Left lobe of liver (tissue), 2 donors: ENCODE measurements at places on chromosomes 2 and 18. TPM values are rescaled to one million over a fixed set of nuclear protein-coding genes. Genes with fewer than 3 reads are reported as not detected.

Gene USP34
- total RNA-seq, result 37.0 TPM

Gene RAB6C
- total RNA-seq, result not detected

DNA sequence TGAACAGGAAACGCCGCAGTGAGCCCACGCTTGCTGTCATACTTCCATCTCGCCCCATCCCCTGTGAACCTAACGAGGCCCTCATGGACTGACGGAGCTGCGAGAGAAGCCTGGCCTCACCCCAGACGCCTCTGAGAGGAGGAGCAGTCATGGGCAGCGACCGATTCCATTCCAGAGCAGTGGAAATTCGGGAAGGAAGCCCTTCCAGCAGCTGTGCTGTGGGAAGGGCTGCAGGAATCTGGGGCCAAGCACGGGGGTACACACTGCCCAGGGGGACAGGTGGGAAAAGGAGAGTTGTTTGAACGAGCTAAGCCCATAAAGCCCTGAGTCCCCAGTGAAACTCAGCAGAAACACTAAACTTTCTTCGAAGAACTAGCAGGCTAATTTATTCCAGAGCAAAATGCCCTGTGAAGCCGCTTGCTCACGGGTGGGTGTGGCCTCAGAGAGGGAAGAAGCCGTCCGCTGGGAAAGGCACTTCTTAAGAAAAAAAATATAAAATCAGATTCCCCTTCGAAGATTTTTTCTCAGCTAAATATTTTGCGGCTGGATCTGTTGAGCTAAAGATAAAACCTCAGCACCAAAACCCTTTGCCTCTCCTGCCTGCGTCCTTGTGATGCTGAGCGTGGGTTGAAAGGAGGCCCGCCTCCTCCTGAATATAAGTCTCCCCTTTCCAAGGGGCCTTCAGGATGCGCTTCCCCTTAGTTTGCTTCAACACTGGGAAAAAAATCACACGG is 38.2 kb downstream of the ANKMY1 start:
- DNase-seq, result peak; percentile 35

Gene SH2D6
- 3.1 TPM for total RNA-seq

DNA sequence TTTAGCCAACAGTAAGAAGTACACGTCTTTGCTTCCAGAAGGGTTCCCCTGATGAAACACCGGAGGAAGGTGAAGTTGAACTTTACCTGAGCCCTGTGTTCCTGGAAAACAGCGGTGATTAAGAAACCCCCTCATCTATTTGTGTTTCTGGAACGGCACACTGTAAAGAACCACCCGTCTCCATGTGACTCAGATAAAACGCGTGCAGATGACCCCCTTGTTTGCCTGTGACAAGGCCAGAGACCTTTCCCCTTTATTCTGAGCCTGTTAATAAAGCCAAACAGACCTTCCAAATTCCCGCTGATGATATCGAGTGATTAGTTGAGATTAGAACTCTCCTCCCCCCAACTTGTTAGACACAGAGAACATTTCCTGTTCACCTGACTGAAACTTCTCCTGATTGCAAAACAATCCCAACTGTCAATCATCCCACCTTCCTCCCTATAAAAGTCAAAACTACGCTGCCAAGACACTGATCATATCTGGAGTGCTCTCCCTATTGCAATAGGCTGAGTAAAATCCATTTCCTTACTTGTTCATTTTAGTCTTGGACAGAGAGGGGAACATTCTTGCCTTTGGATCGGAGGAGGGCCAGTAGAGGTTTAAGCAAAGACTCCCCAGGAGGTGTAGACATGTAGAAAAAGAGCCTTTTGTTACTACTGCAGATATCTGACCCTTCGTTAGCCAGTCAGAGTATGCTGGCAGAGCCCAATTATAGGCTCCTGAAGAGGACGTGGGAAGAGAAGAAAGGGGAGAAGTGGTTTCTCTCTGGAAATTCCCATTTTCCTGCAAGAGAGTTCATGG is 914 bp upstream of the IWS1 start:
- DNase-seq, result no peak

Gene ST6GAL2
- 0.81 TPM for total RNA-seq

- DNase-seq, result no peak
These were observed 1201.0 kb downstream of the LRP1B start for GRCh38 chr2:140929849-140930248.

DNA sequence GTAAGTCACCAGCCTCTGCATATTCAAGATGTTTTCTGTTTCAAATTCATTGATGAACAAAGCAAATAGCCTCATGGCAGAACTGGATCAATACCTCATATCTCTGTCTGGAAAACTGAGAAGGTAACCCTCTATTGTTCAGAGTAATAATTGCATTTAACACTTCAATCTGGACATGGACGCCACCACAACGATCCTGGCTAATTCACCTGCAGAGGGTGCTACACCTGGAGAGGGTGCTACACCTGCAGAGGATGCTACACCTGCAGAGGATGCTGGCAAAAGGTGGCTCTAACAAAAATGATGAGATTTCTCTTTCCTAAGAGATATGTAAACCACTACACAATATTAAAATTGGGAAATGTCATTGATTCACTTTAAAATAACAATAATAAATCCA is 183.1 kb upstream of the HNRNPA3 start:
- DNase-seq, result no peak

Gene OXER1
- total RNA-seq, result 29.7 TPM

- DNase-seq, result no peak
These were observed 126.3 kb downstream of the ALPK2 start for GRCh38 chr18:58502628-58503027.

GRCh38 chr2:108589781-108590180 is 55.5 kb downstream of the LIMS1 start:
- DNase-seq, result no peak

Gene DSG1
- total RNA-seq, result 2.5 TPM

DNA sequence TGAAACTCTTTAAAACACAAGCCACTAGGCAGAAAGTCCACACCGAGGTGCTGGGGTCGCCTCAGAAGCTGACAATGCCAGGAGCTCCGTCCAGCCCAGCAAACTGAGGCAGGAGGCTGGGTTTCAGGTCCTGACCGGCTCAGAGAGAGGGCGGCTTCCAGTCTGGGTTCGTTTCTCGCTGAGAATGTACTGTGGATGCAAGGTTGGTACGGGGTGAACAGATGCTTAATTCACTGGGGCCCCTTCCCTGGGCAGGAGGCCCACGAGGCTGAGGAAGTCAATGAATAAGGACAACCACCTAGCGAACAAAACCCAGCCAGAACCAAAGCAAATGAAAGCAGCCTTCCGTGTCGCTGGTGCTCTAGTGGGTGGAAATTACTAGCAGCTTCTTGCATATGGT is 142.0 kb downstream of the RTP5 start:
- DNase-seq, result peak; percentile 38

Gene SERPINB11
- not detected for total RNA-seq

DNA sequence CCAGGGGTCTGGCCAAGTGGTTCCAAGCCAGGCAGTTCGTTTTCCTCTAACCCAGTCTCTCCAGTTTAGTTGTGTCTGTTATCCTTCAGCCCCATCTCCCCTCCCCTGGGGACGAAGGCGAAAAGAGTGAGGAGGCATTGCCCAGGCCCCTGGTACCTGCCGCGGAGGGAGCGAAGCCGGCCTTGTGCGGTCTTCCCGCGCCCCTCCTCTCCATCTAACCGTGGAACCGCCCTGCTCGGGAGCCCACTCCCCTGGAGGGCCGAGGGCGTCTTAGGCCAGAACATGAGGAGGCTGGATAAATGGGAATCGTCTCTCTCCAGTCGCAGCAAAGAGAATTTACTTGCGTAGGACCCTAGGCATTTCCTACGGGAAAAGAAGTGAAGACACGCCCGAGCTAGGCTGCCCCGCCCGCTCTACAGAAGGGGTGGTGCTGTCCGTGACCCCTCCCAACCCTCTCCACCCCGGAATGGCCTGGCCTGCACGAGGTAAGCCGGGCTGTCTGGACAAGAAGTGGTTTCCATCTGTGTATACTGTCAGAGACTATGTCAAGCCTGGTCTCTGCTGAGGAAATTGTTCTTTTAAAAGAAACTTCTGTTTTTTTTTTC is 156.2 kb downstream of the MIB1 start:
- no peak for DNase-seq

GRCh38 chr2:130749641-130750040 is 5.7 kb upstream of the AMER3 start:
- DNase-seq, result no peak

GRCh38 chr2:61733563-61733962 is 120.3 kb downstream of the FAM161A start:
- no peak for DNase-seq

GRCh38 chr2:232287316-232287715 is 91.2 kb upstream of the ALPP start:
- no peak for DNase-seq

Gene RAD51AP2
- 0.30 TPM for total RNA-seq

- no peak for DNase-seq
These were observed 157.1 kb downstream of the TRABD2A start for GRCh38 chr2:84723831-84724230.

DNA sequence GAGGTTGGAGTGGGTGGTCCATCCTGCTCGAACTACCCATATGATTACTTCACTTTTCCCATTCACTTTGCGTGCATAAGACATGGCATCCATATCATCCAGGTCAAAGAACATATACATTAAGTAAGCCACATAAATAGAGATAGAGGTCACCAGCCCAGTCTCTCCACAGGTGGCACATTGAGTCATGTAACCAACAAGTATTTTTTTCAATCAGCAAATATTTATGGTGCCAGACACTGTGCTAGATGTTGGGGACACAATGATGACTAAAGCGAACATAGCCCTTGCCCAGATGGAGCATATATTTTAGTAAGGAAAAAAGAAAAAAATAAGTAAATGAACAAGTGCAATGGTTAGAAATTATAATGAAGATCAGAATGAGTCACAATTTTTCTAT is 83.6 kb upstream of the LCLAT1 start:
- no peak for DNase-seq

DNA sequence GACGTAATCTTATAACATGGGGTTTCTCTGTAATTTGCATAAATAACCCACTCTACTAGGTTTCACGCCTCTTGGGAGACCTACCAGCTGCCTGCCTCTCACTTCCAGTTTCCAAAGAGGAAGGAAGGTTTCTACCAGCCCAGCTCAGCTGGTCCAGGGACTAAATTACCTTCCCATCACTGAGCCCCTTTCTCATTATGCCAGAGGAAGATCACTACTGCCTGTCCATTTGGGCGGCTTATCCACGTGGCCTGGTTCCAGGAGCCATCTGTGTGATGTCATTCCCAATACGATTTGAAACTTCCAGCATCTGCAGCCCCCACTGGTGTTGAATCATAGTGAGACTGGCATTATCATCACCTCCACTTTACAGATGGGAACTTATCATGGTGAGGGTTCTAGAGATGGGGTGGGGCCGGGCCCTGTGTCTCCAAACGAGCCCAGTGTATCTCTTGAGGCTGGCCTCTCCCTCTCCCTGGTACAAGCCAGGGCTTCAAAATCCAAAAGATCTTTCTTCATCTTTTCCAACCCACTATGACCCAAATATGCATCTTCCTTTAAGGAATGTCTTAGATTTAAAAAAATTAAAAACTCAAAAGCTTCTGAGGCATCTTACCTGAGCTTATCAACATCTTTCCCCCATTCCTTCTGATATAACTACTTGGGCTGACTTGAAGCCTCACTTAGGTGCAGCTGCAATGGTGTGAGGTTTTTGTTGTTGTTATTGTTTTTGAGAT is 140.8 kb downstream of the DDX1 start:
- no peak for DNase-seq

- no peak for DNase-seq
These were observed 352.8 kb downstream of the THSD7B start for GRCh38 chr2:137118140-137118539.

DNA sequence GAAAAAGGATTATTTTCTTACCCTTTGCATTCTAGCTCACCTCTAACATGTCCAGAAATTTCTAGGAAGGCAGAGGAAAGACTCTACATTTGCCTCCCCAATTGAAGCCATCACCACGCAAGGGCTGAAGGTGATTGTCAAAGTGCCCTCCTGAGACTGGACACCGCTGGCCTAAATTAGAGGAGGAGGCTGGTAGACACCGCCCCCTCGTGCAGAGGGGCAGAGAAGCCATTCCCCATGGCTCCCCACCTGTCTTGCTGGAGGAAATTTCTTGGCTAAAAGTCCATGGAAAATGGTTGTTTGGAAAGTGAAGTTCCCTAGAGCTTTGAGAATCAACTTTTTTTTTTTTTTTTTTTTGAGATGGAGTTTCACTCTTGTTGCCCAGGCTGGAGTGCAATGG is 31.3 kb upstream of the CREB1 start:
- no peak for DNase-seq

DNA sequence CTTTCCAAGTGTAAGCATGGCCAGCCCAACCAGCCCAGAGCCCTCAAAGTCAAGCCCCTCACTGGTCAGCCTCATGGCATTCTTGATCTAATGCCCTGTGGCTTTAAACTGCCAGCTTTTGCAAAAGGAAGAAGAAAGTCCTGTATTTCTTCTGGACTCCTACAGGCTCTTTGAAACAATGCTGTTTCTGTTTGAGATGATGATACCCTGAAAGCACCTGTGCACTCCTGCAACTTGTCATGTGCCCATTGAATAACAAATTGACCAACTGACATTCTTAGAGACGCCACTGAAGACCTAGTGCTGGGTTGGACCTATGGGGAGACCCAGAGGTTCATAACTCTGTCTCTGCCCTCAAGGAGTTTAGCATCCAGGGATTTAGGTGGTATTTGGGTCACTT is 82.0 kb upstream of the MSH2 start:
- DNase-seq, result no peak

GRCh38 chr18:35581898-35582641 is 530 bp downstream of the GALNT1 start:
- DNase-seq, result peak; percentile 50

- DNase-seq, result no peak
These were observed 106.6 kb downstream of the MAPK4 start for GRCh38 chr18:50666536-50666935.

DNA sequence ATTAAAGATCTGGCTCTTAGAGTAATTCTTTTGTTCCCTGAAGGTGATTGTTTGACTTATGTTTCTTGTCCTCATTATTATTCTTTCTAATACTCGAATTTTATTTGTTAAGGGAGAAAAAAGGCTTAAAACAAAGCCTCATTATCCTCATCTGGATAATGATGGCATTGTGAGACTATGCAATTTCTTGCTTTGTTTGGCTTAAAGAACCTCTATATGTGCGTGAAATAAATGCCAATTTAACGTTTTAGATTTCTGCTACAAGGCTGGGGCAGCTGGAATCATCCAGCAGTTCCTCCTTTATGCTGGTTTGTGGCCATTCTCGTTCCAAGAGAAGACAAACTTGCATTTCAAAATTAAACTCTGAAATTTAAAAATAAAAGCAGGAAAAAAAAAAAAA is 4.9 kb upstream of the DPYSL5 start:
- DNase-seq, result no peak

DNA sequence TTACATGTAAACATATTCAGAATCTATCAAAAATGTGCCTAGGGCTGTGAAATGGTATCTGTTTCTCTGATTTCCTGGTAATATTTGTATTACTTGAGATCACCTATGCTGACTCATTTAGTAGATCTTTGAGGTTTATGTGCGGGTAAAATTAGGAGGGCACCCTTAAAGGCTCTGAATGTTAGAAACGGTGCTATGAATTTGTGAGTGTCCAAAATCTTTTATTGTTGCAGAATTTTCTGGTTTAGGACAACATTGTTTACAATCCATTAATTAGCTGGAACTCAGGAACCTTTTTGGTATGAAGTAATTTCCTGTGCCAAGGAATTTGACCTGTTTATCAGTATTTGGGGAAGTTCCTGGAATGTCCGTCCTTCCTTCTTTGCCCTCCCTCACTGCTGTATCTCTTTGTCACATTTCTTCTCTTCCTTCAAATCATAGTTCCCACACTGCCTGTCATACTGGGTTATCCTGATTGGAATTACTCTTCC is 130.5 kb downstream of the TANC1 start:
- DNase-seq, result no peak

- no peak for DNase-seq
These were observed 100.7 kb downstream of the C2orf74 start for GRCh38 chr2:61262699-61263098.

Gene CYP26B1
- total RNA-seq, result 4.4 TPM

Gene VIL1
- 2.6 TPM for total RNA-seq

Gene NETO1
- not detected for total RNA-seq
